ENCODE measurements at places on chromosomes 4 and X.

- no peak for DNase-seq
These were observed 214.8 kb downstream of the SLC4A4 start for GRCh38 chr4:71553605-71554004.

DNA sequence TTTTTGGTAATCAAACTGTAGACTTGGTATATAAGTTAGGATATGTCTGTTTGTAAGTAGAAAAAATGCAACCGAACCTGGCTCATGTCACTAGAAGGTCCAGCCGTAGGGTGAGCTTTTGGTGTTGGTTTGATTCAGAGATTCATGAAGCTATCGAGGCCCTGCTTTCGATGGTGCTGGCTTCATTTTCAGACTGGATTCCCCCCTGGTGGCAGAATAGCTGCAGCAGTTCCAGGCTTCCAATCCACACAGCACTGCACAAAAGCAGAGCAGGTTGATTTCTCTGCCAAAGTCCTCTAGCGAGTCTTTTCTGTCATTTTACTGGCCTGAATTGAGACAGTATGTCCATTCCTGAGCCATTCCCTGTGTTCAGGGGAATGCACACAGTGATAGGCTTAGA is 33.1 kb downstream of the PDK3 start:
- peak; percentile 43 for DNase-seq

DNA sequence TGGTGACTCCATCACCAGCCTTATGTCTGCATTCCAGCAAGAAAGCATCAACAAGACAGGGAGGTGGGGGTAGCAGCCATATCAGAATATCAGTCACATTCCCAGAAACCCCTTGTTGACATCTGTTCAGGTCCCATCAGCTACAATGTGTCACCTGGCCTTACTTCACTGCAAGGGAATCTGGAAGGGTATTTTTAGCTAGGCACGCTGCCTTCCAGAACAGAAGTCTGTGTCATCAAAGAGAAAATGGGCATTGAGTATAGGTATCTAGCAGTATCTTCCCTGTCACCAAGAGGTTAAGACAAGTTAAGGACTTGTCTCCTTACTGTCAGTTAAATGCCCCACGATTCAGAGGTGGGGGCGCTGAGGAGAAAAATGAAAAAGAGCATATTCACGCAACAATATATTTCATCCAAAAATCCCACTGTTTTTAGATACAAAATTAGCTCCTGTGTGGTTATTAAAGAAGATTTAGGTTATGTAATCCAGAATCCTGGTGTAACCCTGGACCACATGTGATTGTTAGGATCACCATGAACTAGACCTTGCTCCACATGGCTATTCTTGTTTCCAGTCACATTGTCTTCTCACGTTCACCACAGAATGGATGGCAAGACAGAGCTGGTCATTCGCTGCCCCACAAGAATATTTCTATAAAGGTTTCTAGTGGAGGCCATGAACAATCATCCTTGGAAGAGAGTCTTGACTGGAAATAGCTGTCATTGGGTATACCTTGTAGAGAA is 60.0 kb upstream of the PDHA1 start:
- no peak for DNase-seq

- no peak for DNase-seq
These were observed 44.1 kb downstream of the SLC39A8 start for GRCh38 chr4:102301167-102301566.

DNA sequence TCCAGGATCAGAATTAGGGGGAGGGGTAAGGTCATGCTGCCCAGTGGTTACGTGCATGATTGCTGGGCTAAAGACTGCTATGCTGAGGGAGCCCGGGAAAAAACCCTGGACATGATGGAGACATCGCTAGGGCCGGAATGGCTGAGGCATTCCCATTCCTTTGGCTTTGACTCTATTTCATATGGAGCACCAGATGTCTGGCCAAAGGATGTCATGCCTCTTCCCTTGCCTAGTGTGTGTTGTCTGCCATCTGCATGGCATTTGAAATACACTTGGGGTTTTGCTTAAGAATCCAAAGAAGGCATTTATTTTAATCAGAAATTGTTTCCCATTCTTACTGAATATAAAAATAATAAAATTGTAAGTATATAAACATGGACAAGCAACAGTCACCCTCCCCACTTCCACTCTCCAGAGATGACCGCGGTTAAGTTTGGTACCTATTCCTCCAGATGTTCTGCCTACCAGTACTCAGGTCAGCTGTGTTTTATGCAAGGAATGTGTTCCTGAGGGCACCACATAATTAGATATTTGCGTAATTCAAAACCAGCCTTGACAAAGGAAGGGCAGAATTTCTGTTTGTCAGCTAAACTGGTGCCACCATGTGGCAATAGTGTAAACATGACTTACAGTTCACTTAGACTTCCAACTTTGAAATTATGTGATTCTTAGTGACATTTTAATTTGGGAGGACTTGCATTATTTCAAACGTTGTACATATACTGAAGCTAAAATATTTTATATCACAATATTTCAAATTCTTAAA is 105.9 kb downstream of the CT47B1 start:
- DNase-seq: peak; percentile 11

DNA sequence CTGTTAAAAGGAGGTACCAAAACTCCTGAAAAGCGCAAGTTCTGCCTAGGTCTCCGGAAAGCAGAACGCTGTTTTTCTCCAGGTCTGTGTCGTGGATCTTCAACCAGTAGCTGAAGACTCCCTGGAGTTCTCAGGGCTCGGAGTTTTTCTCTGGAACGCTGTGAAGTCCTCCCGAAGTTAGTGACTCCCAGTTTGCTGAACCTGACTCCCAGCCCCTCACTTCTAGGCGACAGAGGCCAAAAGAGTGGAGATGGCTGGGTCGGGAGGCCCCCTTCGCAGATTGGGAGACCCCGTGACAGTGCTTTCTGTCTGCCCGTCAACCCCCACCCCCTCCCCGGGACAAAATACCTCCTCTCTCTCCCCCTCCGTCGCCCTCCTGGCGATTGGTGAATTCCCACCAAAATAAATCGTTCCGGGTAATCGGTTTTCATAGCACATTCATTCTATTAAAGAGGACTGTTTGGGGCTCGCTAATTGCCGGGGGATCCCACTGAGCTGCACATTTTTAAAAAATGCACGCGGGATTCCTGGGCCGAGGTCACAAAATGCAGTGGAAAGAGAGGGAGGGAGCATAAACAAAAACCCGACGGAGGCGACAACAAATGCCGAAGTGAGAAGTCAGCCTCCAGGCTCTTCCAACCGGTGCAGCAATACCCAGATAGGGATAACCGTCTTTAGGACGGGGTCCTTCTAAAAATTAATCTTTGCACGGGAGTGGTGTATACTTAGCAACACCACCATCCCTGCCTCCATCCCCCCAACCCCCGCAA is 4.0 kb upstream of the MSX1 start:
- DNase-seq: no peak

DNA sequence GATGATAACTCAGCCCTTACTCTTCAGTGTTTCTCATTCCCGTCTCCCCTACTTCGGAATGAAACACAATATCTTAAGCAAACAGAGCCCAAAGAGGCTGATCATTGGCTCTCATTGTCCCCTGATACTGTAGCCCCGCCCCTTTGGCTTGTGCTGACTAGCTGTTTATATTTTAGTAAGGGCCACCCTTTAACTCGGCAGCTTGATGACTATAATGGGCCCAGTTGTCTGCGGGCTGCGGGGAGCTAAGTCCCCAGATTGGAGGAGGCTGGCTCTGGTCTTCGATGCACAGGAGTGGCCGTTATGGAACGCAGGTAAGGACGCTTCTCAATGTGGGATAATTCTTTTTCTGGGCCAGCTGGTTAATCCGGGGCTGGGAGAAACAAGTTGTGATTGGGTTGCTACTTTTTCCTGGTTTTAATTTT is at the start of gene TRIM2:
TRIM2 (plus strand) TSS at position 197 of the 425 bp plus-strand sequence; CDS start at position 285, 88 bp downstream.
- DNase-seq: no peak

DNA sequence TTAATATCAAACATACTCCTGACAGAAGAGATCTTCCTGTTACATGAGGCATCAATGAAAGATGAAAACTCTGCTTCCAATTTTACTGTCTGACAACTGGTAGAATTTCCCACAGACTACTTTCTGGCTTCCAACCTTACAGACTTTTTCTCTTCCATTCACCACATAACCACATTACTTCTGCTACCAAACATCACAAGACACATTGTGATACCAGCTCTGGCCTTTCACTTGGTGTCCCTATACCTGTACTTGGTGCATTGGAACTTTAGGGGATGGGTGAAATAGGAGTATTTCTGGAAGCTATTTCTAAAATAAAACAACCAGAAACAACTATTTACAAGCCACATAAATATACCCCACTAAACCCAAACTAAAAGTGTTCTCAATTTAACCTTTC is 20.5 kb downstream of the AMTN start:
- DNase-seq: no peak

GRCh38 chr4:88097301-88097700 is 61.1 kb downstream of the ABCG2 start:
- DNase-seq: no peak

GRCh38 chr4:105963461-105964400 is 68.5 kb downstream of the NPNT start:
- DNase-seq: no peak

- DNase-seq: no peak
These were observed 217.6 kb downstream of the SNCA start for GRCh38 chr4:89619206-89619962.
